ENCODE measurements at places on chromosomes 16 and 17. TPM values are rescaled to one million over a fixed set of nuclear protein-coding genes. Genes with fewer than 3 reads are reported as not detected.

GRCh38 chr16:63581570-63581969 lies 1540.3 kb downstream of the CDH11 start:
- no peak for DNase-seq

- peak; percentile 71 for DNase-seq
Observed at GRCh38 chr16:49859125-49859811, 3.4 kb upstream of the ZNF423 start.

GRCh38 chr17:338442-339192 lies 14.0 kb downstream of the RPH3AL start:
- no peak for DNase-seq

DNA sequence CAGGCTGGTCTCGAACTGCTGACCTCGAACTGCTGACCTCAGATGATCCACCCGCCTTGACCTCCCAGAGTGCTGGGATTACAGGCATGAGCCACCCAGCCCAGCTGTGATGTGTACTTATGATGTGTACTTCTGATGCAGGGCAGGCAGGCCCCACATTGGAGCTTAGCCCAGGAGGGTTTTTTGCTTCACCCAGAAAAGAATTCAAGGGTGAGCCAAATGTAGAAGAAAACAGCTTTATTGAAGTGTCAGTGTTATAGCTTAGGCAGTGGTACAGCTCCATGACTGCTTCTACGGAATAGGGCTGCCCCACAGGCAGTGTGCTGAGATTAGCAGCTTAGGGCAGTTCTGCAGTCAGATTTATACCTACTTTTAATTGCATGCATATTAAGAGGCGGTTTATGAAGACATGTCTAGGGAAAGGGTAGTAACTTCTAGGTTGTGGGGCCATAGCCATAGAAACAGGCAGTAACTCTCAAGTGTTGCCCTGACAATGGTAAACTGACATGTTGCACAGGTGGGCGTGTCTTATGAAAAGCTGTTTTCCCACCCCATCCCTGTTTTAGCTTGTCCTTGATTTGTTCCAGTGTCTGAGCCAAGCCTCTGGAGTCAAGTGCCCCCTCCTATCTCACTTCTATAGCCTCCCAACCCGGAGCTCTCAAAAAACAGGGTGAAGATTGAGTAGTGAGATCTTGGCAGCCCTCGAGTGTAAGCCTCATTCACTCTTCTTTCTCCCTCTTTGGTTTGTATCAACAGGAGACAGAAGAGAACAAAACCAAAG lies 24.1 kb upstream of the POLR3E start:
- no peak for DNase-seq

DNA sequence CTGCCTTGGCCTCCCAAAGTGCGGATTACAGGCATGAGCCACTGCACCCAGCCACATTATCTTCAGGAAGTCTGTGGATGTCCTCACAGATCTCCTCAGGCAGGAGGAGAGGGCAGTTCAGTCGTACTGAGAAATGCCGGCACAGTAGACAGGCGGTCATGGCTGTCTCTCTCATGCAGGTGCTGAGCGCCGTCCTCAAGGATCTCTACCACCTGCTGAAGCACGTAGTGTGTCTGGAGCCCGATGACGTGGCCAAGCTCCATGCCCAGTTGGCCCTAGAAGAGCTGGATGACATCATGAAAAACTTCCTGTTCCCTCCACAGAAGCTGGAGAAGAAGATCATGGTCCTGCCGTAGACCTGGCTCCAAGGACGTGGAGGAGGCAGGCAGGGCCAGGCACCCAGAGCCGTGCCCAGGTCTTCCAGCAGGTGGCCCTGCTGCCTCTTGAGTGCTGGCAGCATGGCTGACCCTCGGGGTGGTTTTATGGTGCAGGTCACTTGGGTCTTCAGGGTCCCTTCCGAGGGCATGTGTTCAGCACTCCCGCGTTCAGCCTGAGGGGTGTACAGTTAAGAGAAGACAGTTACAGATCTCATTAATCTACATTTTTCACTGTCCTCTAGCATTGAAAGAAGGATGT lies 22.0 kb upstream of the HAS3 start:
- no peak for DNase-seq

- DNase-seq, result no peak
Observed at GRCh38 chr16:3810198-3810664, 70.3 kb downstream of the CREBBP start.

- peak; percentile 83 for DNase-seq
Observed at GRCh38 chr16:3945751-3946603, 65.5 kb upstream of the CREBBP start.

- DNase-seq, result peak; percentile 67
Observed at GRCh38 chr16:79429381-79430190, 171.0 kb downstream of the MAF start.

- DNase-seq, result no peak
Observed at GRCh38 chr17:42906772-42907446, 6.3 kb downstream of the G6PC1 start.

DNA sequence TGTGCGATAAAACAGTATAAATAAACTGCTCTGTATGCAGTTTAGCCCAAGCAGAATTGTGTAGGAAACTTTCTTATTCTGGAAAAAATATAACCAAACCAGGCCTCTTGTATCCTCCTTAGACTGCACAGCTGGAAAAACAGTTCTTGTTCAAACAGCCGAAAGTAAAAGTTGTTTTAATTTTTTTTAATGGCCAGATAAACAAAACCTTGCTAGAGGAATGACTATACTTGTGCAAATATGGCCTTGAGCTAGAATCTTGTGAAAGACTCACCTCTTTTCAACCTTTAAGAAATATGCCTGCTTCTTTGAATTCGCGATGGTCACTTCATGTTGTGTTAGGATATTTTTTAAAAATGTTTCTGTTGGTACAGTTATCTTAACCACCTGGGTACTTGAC lies 114.5 kb upstream of the MAF start:
- no peak for DNase-seq

- peak; percentile 81 for DNase-seq
Observed at GRCh38 chr17:77374170-77374936, 233.6 kb downstream of the SEC14L1 start.

DNA sequence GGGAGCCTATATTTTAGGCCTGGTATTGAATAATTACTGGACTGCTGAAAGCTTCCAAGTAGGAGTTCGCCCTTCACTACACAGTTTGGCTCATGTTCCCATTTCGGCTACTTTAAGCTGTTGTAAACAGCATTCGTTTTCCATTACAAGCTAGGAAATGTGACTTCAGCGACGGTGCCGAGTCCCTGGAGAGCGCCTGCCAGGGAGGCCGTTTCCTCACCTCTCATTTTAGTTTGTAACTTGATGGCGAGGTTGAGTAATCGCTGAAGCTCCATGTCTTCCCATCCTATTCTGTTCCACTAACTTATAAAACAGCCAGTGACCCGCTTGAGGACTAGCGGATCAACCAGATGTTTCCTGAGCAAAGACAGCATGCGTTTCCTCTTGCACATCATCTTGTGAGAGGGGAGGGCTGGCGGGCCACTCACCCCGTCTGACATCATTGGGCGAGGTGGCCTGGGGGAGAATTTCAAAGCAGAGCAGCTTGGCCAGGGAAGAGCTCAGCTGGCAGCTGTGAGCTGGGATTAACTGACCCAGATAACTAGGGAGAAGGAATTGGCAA lies 32.9 kb downstream of the PCTP start:
- no peak for DNase-seq

- no peak for DNase-seq
Observed at GRCh38 chr17:61309362-61310256, 90.0 kb upstream of the TBX2 start.

DNA sequence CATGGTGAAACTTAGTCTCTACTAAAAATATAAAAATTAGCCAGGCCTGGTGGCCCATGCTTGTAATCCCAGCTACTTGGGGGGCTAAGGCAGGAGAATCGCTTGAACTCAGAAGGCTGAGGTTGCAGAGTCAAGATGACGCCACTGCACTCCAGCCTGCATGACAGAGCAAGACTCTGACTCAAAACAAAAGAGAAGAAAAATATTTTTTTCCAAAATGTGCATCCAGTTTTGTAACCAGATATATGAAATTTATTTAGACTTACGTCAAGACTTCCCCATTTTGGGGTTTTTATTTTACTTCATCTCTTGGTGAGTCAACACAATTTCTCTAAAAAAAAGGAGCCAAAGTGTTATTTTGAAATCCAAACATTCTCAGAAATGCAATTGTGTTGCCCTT lies 5.5 kb upstream of the TM4SF5 start:
- no peak for DNase-seq

GRCh38 chr17:61837175-61838051 lies 25.9 kb downstream of the BRIP1 start:
- peak; percentile 72 for DNase-seq

DNA sequence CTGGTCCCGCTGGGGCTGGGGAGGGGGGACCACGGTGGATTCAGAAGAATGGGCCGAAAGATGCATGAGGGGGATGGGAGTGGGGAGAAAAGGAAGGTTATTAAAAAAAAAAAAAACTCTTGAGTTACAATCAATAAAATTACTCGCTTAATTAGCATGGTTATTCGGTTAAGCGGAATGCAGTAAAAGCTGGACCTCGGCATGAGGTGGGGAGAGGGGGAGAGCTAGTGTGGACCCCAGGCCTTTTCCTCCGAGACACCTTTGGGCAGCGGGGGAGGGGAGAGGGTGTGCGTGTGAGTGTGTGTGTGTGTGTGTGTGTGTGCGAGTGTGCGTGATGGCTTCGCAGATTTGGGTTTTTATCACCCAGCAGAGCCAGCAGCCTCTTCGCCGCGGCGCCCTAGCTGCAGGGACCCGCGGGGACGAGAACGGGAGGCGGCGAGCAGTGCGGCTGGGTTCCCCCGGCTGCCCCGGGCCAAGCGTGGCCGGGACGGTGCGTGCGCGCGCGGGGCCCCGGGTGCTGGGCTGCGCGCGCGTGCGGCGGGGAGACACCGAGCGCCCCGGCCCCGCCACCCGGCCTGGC lies 3.7 kb downstream of the BAHCC1 start:
- DNase-seq, result no peak

GRCh38 chr16:86018487-86018886 lies 119.5 kb downstream of the IRF8 start:
- peak; percentile 83 for DNase-seq

- DNase-seq, result no peak
Observed at GRCh38 chr17:50093807-50094206, 1.3 kb upstream of the PDK2 start.

GRCh38 chr16:4883501-4883900 lies 36.2 kb downstream of the UBN1 start:
- no peak for DNase-seq

DNA sequence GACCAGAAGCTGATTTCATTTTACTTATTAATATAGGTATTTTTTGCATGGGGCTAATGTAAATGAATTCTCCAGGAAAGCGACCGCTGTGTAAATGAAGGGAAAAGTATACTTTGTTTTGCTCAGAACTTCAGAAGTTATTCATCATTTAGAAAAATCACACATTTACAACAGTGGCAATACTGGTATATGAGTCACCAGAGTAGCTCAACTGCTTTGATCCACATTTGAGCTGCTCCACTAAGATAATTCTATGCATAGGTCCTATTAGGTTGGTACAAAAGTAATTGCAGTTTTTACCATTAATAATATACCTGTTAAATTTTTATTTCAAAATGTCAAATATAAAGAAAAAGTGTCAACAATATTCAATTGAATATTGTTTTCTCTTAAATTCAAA lies 22.9 kb upstream of the DYNLRB2 start:
- DNase-seq, result no peak

DNA sequence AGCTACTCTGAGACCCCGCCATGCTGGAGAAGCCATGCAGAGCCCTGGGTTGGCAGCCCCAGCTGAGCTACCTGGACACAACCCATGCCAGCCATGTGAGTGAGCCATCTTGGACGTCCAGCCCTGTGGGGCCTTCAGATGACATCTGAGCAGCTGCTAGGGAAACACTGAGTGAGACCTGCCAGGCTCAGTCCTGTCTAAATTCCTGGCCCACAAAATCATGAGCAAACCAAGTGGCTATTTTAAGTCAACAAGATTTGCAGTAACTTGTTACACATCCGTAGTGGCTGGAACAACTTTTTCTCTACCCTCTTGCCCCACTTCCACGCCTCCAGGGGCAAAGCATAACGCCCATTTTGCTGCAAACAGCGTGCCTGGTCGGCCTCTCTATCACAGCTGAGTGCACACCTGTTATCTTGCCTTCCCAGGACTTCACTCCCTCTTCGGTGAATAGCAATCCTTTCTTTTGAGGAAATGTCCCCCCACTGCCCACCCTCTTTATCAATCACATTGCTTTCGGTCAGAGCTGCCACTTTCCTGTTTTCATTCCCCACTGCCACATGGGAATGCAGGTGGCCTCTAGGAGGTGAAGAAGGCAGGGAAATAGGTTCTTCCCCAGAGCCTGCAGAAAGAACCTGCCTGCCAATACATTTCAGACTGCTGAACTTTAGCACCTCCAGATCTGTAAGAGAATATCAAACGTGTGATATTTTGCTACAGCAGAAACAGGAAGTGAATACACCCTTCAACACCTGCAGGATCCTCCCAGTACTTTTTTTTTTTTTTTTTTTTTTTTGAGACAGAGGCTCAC lies 7.4 kb upstream of the SCIMP start:
- no peak for DNase-seq

GRCh38 chr16:10970065-10970464 lies 25.7 kb downstream of the CLEC16A start:
- DNase-seq, result no peak

GRCh38 chr17:4475001-4475400 lies 23.7 kb upstream of the SPNS2 start:
- DNase-seq, result no peak

GRCh38 chr16:55478827-55479429 lies at the start of gene MMP2:
Gene MMP2, plus strand, starts transcription at chr16:55479198. Its CDS starts 282 bp downstream, at chr16:55479480.
- DNase-seq, result peak; percentile 89

DNA sequence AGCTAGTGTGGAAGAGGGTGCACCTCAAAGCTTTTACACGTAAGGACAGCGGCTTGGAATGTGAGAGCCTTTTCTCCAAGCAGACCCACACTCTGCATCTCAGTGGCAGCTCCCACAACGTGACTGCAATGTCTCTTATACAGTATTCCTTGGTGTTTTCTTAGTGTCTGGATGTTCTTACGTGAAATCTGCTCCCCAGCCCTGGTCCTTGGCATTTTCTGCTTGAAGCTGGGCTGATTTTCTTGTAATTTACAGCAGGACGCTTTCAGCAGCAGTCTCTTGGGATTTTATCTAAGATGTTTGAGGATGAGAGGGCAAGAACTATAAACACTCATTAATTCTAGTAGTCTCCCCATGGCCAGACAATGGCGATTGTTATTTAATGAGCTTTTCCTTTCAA lies 12.1 kb upstream of the POLR3E start:
- no peak for DNase-seq

GRCh38 chr16:56861092-56861610 lies 3.9 kb upstream of the SLC12A3 start:
- no peak for DNase-seq

GRCh38 chr17:46772475-46773220 lies 45.8 kb downstream of the WNT3 start:
- no peak for DNase-seq

- no peak for DNase-seq
Observed at GRCh38 chr17:47189732-47190237, 690 bp upstream of the CDC27 start.

ANKRD40CL gene
- not detected for polyA plus RNA-seq

P2RX1 gene
- 28.8 TPM for polyA plus RNA-seq

CCNF gene
- polyA plus RNA-seq, result 6.9 TPM

MRPL12 gene
- polyA plus RNA-seq, result 45.2 TPM

SCNN1G gene
- polyA plus RNA-seq, result 0.47 TPM

CDT1 gene
- polyA plus RNA-seq, result 5.2 TPM

PABPN1L gene
- not detected for polyA plus RNA-seq

TPPP3 gene
- 346 TPM for polyA plus RNA-seq

PIRT gene
- polyA plus RNA-seq, result not detected

C1QTNF8 gene
- polyA plus RNA-seq, result not detected

FOXN1 gene
- polyA plus RNA-seq, result 0.13 TPM

MYH1 gene
- 5.8 TPM for polyA plus RNA-seq

DBNDD1 gene
- polyA plus RNA-seq, result 7.0 TPM

MSLN gene
- not detected for polyA plus RNA-seq

PRR35 gene
- polyA plus RNA-seq, result 0.24 TPM

EFNB3 gene
- polyA plus RNA-seq, result not detected

OTOP2 gene
- not detected for polyA plus RNA-seq

All from muscle of arm (tissue), 14 donors.